Iris pigment epithelial cell (primary cell): ENCODE measurements at places on chromosomes 12 and 14.

- no peak for DNase-seq
Observed at GRCh38 chr12:124940143-124940392, 25.6 kb upstream of the UBC start.

GRCh38 chr12:105235281-105235731, 668 bp downstream of the APPL2 start:
- DNase-seq: no peak

- no peak for DNase-seq
Observed at GRCh38 chr12:6171409-6172015, 28.7 kb upstream of the CD9 start.

GRCh38 chr12:12015073-12015685, 55.6 kb upstream of the BCL2L14 start:
- DNase-seq: no peak

GRCh38 chr14:99322731-99323599, 51.0 kb upstream of the BCL11B start:
- DNase-seq: no peak

- peak; percentile 74 for DNase-seq
Observed at GRCh38 chr14:49972131-49972671, 79.3 kb downstream of the ARF6 start.
